Natural killer cell (primary cell): ENCODE measurements at places on chromosomes 12 and 14. TPM values are rescaled to one million over a fixed set of nuclear protein-coding genes. Genes with fewer than 3 reads are reported as not detected.

GRCh38 chr12:76356071-76356470, 7.9 kb upstream of the BBS10 start:
- no peak for DNase-seq

DNA sequence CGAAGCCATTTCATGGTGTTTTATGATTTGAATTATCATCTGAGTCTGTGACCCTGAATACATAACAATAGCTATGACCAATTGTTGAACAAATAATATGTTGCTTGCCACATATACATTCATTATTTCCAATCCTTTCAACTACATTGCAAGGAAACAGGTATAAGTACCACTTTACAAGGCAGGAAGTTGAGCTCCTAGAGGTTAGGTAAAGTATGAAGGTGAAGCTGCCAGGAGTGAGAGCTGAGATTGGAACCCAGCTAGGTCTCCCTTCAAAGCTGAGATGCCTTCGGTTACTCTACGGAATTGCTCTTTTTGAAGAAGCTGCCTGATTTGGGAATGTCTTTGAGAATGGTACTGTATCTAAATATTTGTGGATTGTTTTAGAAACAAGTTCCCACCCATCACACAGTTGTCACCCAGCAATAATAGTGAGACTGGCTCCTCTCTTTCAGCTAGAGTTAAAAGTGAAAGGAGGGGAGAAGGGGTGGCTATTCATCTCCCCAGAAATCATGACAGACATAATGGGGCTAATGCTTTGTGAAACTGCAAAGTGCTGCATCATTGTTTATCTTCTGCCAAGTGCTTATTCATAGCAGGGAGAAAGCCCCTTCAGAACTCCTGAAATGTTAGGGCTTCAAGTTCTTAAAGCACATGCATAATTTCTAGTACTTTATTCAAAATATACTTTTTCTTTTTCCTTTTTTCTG, 75.9 kb upstream of the AMIGO2 start:
- no peak for DNase-seq

GRCh38 chr14:36439766-36440165, 80.3 kb downstream of the NKX2-1 start:
- DNase-seq: no peak

- DNase-seq: peak; percentile 54
These were observed 55.8 kb downstream of the GALNT4 start for GRCh38 chr12:89468648-89469326.

DNA sequence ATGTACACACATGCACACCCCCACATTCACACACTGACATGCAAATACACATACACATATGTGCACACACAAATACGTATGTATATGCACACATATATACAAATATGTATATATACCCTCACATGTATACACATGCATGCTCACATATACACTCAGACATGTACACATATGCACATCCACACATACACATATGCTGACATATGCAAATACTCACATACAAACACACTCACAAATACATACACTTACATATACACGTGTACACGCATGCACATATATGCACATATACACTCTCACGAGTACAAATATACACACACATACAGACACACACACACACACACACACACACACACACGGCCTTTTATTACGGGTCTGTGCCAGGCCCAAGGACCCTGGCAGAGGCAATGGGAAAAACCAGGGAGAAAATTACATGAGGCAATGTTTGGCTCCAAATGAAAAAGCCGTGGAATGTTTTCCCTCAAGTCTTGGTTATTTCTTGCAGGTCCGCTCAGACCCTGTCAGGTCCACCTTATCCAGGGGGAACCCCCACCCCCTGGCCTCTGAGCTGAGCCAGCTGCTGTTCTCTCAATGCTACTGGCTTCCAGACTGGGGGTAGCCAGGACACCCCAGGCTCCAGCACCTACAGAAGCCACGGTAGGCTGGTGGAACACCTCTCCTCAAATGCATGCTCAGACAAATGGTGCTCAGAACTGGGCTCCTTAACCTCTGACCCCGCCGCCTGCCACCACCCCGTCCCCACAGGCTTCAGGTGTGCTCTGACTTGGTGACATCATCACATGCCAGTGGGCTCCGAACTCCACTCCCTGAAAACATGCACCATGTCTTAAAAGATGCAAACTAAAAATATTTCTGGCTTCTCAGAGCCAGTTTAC, 54.7 kb downstream of the BCL11B start:
- no peak for DNase-seq

DNA sequence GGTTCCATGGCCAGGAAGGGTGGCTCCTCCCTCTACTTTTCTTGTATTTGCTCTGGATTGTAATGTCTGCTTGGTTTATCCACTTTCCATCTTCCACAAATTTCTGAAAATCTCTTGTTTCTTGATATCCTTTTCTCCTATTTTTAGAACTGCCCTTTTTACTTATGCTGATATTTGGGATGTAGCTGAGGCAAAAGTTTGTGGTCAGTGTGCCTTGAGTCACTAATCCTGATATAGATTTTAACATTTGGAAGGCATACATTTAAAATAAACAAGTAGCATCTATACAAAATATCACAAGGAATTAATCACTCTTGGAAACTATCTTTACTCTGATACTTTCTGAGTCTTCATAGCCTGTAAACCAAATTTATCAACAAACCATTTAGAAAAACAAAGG, 11.0 kb downstream of the GRIP1 start:
- no peak for DNase-seq

- no peak for DNase-seq
These were observed 172.4 kb upstream of the PWP1 start for GRCh38 chr12:107513184-107513583.

- no peak for DNase-seq
These were observed 554.8 kb downstream of the DIO2 start for GRCh38 chr14:79656496-79656895.

DNA sequence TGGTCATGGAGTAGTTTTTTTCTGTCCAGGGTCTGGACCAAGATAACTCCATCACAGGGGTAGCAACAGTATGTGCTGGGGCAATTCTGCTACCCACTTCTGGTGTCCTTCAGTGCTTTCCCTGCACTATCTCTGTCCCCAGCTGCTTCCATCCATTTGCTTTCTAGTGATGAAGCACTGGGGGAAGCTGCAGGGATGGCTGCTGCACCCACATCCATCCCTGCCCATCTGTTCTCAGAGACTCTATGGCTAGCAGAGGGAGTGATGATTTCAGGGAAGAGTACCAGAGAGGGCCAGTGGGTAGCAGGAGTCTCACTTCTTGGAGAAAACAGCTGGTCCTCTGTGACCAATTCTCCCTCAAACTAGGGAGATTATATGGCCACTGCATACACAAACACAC, 44.1 kb downstream of the ETV6 start:
- DNase-seq: no peak

- no peak for DNase-seq
These were observed 3.8 kb upstream of the NUMB start for GRCh38 chr14:73462048-73462715.

The GPR68 gene
- 7.6 TPM for total RNA-seq

The SYCP3 gene
- total RNA-seq: 3.2 TPM

The RIMBP2 gene
- total RNA-seq: not detected

The OVCH1 gene
- not detected for total RNA-seq

The PCED1B gene
- total RNA-seq: 35.9 TPM

The PDZRN4 gene
- not detected for total RNA-seq

The FSCB gene
- total RNA-seq: not detected
